Activated CD4-positive, alpha-beta T cell treated with anti-CD3 and anti-CD28 coated beads, Interleukin-2, amount 50 U/mL, for 1 hour (primary cell): ENCODE measurements at places on chromosomes 4 and X.

DNA sequence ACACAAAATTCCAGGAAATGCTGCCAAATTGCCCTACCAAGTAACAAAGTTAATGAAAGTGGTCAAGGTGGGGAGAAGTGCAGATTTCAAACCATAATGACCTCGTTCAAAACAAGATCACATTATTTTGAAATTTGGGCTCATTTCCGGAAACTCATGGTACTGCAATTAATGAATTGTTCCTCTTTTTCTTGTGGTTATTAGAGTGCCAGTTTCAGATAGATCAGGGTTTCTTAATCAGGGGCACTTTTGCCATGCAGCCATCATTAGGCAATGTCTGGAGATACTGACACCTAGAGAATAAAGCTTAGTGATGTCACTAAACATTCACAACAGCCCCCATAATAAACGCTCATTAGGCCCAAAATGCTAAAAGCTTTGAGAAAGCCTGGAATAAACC lies 381.5 kb upstream of the GALNT7 start:
- no peak for DNase-seq

GRCh38 chr4:52651996-52652672 lies 7.0 kb downstream of the USP46 start:
- no peak for DNase-seq

GRCh38 chr4:14583331-14583730 lies 418.9 kb upstream of the CPEB2 start:
- DNase-seq, result no peak

GRCh38 chr4:77082886-77083608 lies 7.3 kb upstream of the CCNI start:
- DNase-seq, result no peak

GRCh38 chr4:185811509-185812364 lies at the start of gene SORBS2:
TSS of gene SORBS2 (minus strand) at chr4:185812194. CDS start at chr4:185690571, 121,623 bp downstream.
- no peak for DNase-seq

DNA sequence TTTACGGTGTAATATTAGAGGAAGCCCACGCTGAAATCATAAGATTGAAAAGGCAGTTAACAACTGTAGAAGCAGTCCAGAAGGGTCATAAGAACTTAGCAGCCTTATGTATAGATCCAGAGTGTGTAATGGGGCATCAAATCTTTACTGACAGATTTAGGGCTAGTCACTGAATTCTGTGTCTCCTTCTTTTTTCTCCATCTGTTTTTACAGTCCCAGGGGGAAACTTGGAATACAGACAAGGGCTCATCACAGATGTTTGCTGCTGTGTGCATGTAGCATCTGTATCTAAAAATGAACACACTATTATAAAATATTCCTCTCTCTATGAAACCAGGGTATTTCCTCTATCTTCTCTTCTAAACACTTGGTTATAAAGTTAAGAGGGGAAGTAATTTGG lies 43.9 kb downstream of the CYSLTR1 start:
- DNase-seq, result no peak

DNA sequence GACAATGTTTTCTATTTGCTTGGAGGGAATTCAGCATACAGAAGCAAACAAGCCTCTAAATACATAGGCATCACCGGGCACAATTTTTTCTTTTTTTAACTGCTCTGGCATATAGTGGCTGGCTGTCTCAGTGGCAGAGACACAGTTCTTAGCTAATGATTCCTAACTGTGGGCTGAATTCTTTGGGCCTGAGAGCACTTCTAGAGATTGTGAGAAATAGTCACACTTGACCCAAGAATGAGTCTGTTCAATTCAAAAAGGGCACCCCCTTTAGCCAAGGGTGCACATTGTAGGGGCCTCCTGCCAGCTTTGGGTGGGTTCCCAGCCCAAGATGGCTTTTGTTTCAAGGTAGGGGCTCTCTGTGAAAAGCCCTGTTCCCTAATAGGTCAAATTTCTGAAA lies 345.7 kb downstream of the ARHGAP10 start:
- DNase-seq, result no peak
